Brain microvascular endothelial cell (primary cell): ENCODE measurements at places on chromosomes 1 and 21.

DNA sequence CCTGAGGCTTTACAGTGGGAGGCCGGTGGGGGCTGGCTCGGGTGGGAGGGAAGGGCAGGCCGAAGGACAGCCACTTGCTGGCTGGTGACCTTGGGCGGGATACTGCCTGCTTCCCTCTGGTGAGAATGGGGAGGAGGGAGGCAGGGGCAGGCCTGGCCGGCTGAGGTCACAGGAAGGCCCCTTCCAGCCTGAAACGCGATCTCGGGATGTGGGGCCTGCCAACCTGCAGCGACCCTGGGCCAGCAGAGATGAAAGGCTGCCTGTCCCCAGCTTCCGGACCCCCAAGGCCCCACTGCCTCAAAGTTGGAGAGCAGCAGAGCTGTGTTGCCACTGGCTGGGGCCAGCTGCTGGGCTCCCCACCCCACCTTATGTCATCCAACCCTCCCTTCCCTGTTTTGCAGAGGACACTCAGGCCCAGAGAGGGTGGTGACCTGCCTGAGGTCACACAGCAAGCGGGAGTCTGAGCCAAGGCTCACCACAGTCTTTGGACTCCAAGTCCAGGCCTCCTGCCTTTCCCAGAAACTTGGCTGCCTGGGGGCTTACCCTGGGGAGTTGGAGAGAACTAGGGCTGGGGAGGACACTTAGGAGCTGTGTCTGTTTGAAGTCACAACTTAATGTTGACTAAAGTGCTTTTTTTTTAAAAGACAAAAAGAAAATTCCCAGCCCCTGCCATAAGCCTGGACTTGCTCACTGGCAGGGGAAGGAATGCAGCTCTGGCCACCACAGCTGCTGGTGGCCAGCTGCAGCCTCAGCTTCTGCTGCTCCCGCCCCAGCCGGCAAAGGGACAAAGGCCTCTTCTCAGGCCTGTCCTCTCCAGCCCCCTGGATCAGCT lies 14.8 kb upstream of the WASF2 start:
- DNase-seq: no peak

- DNase-seq: no peak
Measured at GRCh38 chr1:29785554-29785953, 549.2 kb downstream of the PTPRU start.

DNA sequence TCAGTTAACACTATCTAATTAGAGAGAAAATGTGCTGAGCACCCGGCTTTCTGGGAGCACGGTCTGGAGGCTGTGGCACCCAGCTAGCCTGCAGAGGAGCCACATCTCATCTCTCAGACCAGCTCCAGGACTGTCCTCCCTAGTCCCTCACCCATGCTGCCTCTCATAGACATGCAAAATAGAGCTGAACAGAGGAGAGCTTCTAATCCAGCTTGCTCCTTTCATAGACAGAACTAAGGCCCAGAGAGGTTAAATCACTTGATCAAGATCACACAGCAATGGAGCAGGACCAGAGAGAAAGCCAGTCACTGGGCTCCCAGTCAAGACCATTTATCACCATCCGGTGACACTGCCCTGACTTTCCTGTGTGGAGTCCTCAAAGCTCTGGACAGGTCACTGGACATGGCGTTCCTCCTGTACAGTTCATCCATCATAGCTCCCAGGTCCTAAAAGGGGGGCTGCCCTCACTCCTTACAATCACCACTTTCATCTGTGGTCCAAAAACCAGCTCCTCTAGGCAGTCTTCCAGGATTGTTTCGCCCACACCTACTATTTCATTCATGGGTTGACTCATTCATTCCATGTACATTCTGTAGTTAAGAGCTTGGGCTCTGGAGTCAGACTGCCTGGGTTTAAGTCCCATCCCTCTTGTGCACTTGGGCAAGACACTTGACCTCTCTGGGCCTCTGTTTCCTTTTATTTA lies 8.8 kb upstream of the CAMK2N1 start:
- DNase-seq: peak; percentile 77

- no peak for DNase-seq
Measured at GRCh38 chr1:58833166-58833565, 49.3 kb upstream of the JUN start.

DNA sequence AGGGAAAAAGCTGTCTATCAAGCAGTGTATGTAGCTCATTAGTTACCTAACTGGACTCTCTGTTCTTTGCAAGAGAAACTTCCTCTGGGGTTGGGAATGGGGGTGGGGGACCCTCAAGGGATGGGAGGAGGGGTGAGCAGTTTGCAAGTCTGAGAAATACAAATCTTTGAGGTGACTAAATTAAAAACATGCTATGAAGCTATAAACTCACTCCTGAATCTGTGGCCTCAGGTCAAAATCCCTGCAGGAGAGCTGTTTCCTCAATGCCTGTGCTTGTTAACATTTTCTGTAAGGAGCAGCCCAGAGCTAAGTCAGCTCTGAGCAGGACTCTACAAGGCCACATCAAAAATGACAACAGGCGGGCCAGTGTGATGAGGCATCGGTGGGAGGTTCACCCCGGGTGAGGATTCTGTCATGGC lies 32.8 kb upstream of the PTPRC start:
- DNase-seq: no peak

- peak; percentile 20 for DNase-seq
Measured at GRCh38 chr1:182092336-182092735, 30.8 kb upstream of the ZNF648 start.

DNA sequence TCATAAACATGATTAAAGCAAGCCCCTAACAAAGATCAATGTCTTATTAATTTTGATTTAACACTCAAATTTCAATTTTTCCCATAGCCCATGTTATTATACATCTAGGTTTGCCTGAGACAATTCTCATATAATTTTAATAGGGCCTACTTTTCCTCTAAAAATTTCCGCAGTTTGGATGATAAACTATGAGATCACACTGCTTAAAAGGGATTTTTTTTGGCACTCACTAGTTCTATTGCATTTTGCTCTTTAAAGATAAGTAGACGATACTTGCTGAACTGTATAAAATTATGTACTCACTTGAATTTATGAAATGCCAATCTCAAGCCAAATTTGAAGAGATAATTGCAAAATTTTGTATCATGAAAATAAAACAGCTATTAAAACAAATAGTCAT lies 480.4 kb upstream of the ZRANB2 start:
- no peak for DNase-seq

- peak; percentile 77 for DNase-seq
Measured at GRCh38 chr1:99682291-99682751, 36.4 kb downstream of the PALMD start.

DNA sequence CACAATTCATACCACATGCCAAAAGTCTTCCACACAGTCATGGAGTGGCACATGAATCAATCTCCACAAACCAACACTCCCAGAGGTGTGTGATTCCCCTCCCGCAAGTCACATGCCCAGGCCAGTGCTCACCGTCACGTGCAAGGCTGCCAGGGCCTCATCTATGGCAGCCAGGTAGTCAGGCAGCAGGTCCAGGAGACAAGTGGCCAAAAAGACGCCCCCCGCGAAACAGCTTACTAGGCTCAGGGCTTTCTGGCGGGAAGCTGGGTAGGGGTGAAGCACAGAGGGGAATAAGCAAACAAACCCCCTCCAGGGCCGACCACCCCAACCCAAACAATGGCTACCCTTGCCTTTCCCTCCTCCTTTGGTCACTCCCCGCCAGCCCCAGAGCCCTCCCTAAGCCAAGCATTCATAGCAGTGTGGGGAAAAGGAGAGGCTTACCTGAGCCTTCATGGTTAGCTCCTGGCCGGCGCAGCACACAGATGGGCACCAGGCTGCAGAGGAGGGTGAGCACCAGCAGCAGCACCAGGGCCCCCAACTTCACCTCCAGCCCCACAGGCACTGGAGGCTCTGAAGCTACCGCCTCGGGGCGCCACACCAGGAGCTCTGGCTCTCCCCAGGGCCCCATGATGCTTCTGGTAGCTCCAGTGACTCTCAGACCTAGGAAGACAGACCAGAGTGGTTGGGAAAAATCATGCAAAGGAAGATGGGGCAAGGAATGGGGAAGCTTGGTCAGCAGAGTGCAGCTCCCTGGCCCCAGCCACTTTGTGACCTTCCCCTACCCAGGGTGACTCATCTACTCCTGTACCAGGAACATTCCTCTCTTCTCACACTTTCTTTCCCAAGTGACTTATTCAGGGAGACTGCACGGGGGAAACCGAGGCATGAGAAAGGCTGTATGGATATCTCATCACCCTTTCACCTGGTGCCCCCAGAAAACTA lies 978 bp downstream of the SLC39A1 start:
- DNase-seq: no peak

GRCh38 chr1:180560868-180561600 lies 2.3 kb downstream of the OVAAL start:
- DNase-seq: no peak

GRCh38 chr21:39727401-39728120 lies 17.4 kb upstream of the IGSF5 start:
- no peak for DNase-seq

DNA sequence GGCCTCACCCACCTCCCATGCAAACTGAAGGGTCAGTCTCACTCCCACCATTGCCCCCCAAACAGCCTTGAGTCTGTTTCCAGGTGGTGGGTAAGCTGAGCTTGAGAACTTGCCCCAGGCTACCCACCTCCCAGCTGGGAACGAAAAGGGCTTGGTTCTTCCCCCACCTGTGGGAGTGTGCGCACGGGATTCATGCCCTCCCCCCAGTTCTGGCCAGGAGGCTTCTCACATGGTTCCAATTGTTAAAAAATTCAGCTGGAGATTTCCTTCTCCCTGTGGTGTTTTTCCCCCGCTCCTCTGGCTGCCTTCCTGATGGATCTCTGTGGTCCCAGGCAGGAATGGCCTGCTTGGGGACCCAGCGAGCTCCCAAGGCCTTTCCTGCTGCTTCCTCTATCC lies 81.8 kb upstream of the C21orf91 start:
- no peak for DNase-seq

DNA sequence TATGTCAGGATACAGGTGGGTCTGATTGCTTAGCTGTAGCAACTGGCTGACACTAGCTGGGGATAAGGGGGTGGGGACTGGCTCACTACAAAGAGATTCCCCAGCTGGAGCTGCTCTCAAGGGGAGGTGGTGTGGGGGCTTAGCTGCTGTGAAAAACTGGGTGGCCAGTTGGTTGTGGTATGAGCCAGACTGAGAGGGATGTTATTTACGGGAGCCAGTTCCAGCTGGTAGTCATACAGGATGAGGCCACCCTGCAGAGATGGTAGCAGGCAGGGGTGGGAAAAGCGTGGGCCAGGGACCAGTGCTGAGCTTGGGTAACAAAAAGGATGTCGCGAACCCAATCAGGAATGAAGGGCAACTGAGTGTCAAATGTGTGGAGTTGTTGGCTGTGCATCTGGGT lies 204.0 kb upstream of the C21orf91 start:
- DNase-seq: no peak

- no peak for DNase-seq
Measured at GRCh38 chr1:225258811-225259210, 169.0 kb downstream of the LBR start.

DNA sequence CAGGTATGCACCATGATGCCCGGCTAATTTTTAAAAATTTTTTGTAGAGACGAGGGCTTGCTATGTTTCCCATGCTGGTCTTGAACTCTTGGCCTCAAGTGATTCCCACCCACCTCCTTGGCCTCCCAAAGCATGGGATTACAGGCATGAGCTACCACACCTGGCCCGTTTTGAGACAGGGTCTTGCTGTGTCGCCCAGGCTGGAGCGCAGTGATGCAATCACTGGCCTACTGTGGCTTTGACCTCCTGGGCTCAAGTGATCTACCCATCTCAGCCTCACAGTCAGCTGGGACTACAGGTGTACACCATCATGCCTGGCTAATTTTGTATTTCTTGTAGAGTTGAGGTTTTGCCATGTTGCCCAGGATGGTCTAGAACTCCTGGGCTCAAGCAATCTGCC lies 7.5 kb upstream of the SH3D21 start:
- DNase-seq: no peak

- no peak for DNase-seq
Measured at GRCh38 chr21:33058527-33058926, 11.4 kb upstream of the OLIG1 start.

- DNase-seq: no peak
Measured at GRCh38 chr1:46193984-46194570, 4.2 kb downstream of the POMGNT1 start.

DNA sequence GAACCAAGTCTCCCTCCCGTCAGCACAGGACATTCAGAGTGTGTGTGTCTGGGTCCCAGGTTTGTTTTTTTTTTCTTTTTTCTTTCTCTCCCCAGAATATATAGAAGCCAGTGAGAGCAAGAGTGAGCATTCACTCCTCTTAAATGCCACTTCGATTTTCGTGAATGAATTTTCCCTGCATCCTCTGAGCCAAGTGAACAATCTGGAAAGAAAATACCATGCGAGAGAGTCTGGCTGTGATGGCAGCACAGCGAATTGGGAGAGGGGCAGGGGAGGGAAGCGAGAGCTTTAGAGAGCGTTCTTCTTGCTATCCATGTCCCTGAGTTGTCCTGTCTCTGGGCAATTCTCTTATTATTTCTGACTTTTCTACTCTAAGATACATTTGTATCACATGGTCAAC lies 76.0 kb upstream of the RAB3GAP2 start:
- no peak for DNase-seq

- no peak for DNase-seq
Measured at GRCh38 chr1:23008901-23009300, 6.8 kb downstream of the TEX46 start.

DNA sequence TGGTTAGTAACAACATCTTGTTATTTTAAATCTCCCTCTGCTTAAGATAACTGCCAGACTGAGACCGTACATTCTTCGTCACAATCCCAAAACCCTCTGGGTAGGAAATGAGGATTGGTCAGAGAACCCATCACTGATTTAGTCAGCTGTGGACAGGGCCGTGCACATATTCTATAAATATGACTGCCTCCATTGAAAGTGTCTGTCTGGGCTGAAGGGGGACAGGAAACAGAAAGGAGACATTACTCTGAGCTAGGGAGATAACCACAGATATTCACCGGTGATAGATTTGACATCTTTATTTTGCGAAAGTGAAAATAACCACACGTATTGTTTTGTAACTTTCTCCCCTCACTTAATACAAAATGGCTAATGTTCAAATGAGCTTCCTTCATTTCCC lies 36.9 kb upstream of the ST6GALNAC5 start:
- DNase-seq: no peak

DNA sequence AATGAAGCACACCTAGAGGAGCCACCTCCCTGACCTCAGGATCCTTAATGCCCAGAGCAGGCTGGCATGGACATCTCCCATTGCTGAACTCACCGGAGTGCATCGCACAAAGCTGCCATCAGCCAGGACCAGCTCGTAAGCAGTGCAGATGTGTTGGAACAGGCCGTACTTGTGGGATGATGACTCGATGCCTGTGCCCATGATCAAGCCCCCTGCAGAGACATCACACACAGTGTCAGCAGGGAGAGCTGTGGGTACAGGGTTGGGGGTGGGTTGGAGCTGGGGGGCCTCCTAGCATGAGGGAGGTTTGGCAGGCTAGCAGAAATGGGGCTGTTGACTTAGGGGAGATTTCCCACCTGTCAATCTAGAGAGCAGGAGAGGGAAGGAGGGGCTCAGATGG lies 12.0 kb downstream of the DHCR24 start:
- no peak for DNase-seq

DNA sequence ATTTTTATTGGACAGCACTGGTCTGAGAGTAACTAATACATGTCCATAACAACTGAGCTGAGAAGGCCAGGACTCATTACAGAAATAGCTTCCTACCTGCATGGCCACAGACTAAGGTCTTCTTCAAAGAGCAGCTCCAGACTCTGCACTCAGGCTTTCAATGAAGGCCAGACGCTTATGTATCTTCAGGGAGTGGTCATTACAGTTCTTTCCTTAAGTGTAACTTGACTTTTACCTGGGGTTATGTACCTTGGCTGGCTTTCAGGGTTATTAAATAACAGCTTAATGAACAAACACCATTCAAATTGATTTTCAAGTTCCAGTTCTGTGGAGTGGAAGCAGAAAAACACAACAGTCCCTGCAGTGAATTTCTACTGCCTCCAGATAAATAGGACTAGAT lies 23.8 kb upstream of the SLC22A15 start:
- DNase-seq: no peak

GRCh38 chr1:204198348-204199340 lies 2.4 kb upstream of the KISS1 start:
- DNase-seq: peak; percentile 69
